ENCODE measurements at places on chromosomes 16 and 17.

- peak; percentile 81 for DNase-seq
Measured at GRCh38 chr16:88505405-88506082, 52.5 kb downstream of the ZFPM1 start.

DNA sequence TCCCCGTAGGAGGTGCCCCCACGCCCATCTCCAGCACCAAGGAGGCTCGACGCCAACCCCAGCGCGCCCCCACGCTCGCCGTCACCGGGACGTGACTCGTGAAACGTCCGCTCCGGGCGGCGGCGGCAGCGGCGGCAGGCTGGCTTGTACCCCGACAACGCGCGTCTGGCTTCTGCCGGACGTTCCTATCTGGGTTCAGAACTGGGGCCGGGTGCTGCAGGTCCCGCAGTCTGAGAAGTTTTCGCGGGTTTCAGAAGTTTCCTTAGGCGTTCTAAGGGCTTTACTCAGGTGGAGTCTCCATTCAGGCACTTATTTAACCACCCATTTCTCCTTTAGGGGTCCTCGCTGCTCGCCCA lies 672 bp upstream of the ALKBH5 start:
- DNase-seq: peak; percentile 96

- no peak for DNase-seq
Measured at GRCh38 chr16:51801635-51802034, 650.6 kb upstream of the SALL1 start.

- no peak for DNase-seq
Measured at GRCh38 chr17:19720210-19720475, 3.8 kb upstream of the SLC47A2 start.

- no peak for DNase-seq
Measured at GRCh38 chr16:20910781-20911321, 10.3 kb downstream of the LYRM1 start.

- DNase-seq: no peak
Measured at GRCh38 chr16:83723244-83723643, 84.5 kb upstream of the HSBP1 start.

DNA sequence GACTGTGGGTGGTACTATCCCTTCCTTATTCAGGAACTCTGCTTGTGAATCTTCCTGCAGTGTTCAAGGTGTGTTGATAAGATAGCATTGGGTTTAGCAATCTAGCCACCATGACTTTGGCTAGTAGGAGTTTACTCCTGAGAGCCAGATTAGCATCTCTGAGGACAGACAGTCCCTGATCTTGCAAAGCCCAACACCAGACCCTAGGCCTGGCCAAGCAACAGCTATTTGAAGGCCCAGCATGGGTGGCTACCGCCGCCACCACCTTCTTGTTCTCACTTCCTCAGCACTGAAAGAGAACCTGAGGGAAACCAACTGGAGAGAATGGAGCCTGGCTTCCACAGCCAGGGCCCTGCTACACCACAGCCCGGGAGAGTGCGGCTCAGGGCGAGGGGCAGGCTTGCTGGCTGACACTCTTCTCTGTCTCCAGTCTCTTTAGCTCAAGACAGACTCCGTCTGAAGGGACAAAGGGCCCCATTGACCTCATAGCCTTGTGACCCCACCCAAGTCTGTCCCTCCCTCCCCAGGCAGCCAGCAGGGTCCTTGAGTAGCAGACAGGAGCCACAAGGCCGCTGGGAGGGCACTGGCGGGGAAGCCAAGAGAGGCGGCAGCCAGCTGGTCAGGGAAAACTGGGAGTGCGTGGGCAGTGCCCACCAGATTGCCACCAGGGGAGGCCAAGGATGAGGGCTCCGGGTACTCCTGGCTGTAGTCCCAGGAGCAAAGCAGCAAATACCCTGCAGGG lies 10.9 kb upstream of the ARHGAP23 start:
- DNase-seq: no peak

- no peak for DNase-seq
Measured at GRCh38 chr17:82114447-82114846, 16.4 kb upstream of the FASN start.

DNA sequence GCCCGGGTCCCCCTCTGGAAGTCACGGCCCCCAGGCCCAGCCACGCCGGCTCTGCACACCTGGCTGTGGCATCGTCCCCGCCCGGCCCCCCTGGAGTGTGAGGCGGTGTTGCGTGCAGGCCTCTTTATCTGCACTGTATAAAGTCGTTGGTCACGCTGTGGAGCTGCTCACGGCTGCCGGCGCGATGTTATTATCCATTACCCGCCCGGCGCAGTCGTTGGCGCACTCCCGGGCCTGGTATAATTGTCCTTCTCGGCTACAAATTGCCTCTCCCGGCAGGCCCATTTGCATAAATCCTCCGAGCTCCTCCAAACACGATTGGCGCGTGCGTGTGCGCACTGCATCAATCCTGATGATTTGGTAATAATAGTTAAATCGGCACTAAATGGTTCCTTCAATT lies 57.8 kb downstream of the BAHCC1 start:
- no peak for DNase-seq

DNA sequence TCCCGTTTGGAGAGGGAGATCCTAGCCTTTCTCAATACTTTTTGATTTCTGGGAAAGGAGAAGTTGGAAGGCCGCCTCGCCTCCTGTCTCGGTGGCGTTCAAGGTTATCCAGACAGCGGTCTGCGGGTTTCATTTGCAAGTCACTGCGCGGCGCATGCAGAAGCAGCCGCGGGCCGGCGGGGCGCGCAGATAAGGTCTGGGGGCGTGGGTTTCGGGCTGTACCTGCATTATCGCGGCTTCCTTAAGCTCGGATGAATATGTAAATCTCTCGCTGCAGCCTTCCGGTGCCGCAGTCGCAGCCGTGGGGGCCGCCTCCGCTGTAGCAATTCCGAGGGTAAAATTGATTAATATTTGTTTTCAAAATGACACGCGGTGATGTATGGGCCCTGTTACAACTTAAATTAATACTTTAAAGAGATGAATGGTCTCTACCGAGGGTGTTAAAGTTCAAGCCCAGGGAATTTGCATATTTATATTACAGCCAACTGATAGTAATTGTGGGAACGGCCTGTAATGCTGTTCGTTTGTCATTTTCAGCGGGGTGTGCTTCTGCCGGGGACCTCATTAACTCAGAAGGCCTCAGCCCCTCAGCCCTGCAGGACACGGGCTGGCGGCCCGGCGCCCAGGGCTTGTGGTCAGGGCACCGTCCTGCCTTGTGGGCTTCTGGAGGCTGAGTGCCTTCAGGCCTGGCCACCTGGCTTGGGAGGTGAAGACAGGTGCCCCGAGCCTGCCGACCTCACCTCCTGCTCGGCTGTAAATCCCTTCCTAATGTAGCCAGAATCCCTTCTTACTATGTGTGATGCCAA lies 99.4 kb downstream of the CYLD start:
- DNase-seq: peak; percentile 75

GRCh38 chr16:79310710-79311109 lies 289.8 kb downstream of the MAF start:
- no peak for DNase-seq

DNA sequence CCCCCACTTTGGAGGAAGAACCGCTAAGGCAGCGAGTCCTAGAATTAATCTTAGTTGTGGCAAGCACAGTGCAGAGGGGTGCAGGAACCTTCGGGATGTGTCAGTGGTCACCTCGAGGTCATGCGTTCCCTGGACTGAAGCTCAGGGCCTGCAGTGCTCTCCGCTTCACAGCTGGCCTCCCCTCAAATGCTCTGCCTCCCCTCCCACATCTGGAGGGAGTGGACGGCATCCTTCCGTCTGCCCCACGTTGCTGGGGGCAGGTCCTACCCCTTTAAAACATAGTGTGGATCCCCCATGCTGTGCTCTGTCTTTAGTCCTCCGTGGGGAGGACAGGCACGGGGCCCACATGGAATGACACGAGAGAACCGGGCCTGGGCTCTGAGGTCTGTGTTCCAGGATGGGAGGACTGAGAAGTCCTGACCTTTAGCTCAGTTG lies 99.5 kb upstream of the CDC42EP4 start:
- no peak for DNase-seq

DNA sequence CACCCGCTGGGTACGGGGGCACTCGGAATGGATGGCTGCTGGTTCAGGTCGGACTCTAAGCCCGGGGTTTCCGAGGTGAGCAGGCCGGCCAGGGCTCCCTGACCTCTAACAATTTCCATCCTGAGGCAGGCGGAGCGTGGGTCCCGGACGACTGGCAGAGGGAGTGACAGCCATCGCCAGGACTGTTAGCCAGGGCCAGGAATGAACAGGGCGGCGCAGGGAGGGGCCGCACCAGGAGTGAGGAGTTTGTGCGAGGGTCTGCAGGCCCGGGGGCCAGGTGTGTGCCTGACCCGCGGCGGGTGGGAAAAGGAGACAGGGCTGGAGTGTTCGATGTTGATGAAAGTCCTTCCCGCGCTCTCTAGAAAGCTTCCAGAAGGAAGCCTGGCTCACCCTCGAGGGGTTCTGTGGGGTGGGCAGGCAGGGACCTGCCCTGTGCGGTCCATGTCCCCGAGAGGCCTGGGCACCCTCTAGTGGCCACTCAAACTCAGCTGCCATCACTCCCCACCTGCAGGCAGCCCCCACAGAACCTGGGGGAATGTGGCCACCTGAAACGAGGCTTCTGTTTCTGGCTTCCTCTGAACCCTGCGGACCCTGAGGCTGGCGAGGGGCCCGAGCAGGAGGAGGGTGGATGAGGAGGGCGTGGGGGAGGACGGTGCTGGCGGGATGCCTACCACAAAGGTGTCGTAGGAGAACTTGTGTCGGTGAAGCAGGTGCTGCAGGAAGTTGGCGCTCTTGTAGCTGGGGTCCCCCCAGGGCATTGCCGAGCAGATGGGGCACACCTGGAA lies 8.2 kb downstream of the RNF166 start:
- DNase-seq: no peak

DNA sequence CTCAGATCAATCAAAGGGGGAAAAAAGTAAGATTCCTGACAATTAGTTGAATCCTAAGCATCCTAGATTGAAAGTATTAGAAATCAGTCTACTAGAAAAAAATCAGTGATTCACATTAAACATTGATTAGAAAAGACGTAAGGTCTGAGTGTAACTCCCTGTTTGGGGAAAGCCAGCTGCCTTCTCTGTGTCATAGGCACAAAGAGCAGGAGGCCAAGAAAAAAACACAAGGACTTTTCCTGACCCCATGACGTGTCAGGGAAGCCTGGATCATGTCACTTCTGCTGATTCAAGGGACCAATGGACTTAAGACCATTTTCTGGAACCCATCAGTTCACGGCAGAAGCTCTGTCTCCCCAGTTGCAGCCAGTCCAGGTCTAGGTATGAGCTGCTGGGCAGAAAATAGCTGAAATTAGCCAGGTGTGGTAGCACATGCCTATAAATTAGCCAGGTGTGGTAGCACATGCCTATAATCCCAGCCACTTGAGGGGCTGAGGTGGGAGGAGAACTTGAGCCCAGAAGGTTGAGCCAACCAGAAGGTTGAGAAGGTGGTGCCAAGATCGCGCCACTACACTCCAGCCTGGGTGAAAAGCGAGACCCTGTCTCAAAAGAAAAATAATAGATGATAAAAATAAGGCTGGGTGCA lies 35.9 kb downstream of the RANBP10 start:
- DNase-seq: no peak

DNA sequence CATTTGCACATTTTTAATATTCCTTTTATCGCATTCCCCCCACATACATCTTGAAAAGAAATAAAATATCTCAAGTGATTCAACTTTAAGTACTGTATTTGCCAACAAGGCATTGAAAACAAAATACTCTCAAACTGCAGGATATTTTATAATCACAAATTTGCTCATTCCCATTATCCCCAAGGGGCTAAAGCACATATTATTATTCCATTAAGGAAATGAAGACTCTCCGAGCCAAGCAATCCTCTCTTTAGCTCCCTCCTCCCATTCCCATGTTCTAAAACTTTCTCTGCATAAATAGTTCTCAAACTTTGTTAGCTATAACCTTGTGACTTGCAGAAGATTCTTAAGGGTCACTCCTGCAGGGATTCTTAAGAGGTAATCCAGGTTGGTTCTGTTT lies 436.8 kb downstream of the KCNJ2 start:
- no peak for DNase-seq

GRCh38 chr16:30710971-30711370 lies 12.0 kb downstream of the SRCAP start:
- DNase-seq: no peak

DNA sequence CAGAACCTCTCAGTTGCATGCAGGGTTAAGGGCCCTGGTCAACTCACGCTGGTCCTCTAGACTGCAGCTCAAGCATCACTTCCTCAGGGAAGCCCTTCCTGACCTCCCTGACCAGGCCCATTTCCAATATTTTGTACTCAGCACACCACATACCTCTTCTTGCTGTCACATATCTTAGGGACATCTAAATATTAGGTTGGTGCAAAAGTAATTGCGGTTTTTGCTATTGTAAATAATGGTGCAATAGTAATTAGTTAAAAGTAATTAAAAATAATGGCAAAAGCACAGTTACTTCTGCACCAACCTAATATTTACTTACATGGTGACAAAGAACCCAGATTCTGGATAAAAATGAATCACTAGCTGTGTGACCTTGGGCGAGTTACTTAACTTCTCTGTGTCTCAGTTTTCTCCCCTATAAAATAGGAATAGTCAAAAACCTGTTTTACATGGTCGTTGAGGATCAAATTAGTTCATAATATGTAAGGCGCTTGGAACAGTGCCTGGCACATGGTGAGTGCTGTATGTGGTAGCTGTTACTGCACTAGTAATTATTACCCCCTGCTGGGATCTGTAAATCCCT lies 177.4 kb downstream of the PRKCB start:
- no peak for DNase-seq

GRCh38 chr16:21617607-21618006 lies 18.2 kb downstream of the METTL9 start:
- no peak for DNase-seq

- DNase-seq: no peak
Measured at GRCh38 chr16:27776556-27777225, 226.7 kb downstream of the KATNIP start.

GRCh38 chr17:38341035-38341721 lies 2.6 kb downstream of the GPR179 start:
- DNase-seq: no peak

DNA sequence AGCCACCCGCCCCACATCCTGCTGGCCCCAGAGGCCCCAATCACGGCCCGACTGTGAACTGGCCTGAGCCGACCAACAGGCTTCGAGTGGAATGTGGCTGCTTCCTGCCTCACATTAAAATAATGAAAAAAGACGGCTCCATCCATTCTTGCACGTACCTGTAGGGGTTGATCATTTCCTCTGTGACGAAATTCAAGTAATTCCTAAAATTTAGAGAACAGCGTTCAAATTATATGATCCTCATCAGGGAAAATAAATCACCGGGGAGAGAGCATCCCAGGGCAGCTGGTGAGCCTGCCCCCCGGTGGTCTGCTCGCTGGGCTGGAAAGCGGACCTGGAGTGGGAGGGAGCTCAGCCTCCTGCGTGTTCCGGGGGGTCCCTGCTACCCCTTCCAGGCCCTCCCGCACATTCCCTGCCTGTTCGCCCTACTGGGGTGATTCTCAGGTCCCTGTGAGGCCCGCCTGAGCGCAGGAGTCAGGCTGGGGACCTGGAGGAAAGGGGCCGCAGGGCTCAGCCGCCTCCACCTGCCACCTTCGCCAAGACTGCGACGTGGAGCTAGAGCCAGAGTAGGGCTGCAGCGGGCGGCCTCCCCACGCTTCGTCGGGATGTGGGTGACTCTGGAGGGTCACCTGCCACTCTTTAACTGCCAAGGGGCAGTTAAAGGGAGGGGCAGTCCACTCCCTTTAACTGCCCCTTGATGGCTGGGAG lies 28.9 kb downstream of the SLC7A5 start:
- DNase-seq: no peak
